ENCODE measurements at places on chromosomes 1 and 21.
A peak's percentile ranks its signal among the peaks of the same experiment; 100 is the strongest.

DNA sequence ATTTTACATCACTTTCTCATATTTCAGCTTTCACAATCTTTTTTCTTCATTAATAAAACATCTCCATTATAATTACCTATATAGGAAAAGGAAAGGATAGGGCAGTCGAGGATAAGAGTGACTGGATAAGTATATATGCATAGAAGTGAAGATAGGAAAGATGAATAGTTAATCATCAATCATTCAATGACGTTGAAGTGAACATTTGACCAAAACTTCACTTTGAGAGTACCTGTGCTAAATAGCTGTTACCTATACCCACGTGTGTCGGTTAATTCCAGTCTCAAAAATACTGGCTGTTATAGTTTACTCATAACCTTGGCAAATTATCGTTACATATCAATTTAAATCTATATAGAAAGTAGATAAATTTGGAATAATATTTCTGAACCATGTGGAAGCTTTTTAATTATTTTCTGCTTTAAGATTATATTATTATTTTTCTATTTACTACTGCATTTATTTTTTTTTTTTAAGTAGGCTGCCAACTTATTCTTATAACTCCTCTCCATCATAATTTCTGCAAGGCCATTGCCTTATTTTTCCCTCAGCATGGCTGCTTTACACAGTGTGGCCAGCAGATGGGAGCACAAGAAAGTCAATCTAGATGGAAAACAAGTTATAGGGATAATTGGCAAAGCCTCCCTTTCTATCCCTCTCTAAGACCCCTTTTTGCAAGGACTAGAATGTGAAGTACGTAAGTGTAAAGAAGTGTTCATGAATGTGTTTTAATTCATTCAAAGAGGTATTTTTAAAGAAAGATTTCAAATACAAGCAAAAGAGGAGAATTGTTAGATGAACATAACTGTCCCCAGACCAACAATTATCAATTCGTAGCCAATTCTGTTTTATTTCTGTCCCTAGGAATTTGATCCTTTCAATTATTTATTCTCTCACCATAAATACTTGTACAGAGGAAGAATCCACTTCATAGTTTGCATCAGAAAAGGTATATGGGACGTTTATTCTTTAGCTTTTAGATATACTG, 290.4 kb downstream of the KCNT2 start:
- DNase-seq = no peak

- DNase-seq = no peak
Observed at GRCh38 chr1:206588492-206588891, 23.8 kb downstream of the EIF2D start.

- DNase-seq = no peak
Observed at GRCh38 chr21:37565530-37566223, 199.1 kb downstream of the DYRK1A start.

GRCh38 chr1:228156941-228157728, 7.4 kb downstream of the GJC2 start:
- no peak for DNase-seq

- DNase-seq = no peak
Observed at GRCh38 chr1:22121421-22121911, 21.4 kb downstream of the WNT4 start.

GRCh38 chr1:169368406-169368769, 393 bp downstream of the BLZF1 start:
- no peak for DNase-seq

GRCh38 chr1:71049951-71050598, 2.5 kb upstream of the PTGER3 start:
- DNase-seq = peak; percentile 69

GRCh38 chr1:6041432-6042062, 4.1 kb upstream of the KCNAB2 start:
- no peak for DNase-seq

DNA sequence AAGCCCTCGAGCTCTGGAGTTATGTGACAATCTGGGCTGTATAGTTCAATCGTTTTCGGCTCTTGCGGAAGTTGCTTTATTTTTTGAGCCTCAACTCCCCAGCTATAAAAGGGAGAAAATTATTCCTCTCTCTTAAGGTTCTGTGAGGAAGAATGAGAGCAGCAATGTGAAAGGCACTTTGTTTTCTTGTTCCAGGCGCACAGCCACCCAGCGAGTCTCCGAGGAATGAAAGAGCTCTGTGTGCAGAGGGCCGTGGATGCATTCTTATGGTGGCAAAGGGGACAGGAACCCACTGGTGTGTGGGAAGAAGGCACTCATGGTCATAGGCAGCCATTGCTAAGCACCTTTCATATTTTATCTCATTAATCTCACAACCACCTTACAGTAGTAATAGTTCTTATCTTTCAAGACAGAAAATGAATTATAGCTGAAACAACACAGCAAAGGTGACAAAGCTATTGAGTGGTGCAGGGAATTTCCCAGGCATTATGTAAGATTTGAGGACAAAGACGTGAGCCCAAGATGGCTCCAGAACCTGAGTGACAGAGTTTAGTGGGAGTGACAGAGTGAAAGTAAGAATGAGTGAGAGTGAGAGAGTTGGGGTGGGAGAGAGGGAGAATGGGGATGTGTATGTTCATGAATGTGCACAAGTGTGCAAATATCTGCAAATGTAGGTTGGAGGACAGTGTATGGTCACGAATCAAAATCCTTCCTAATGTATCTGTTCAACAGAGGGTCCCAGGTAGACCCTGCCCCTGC, 9.4 kb downstream of the CYP2J2 start:
- no peak for DNase-seq

DNA sequence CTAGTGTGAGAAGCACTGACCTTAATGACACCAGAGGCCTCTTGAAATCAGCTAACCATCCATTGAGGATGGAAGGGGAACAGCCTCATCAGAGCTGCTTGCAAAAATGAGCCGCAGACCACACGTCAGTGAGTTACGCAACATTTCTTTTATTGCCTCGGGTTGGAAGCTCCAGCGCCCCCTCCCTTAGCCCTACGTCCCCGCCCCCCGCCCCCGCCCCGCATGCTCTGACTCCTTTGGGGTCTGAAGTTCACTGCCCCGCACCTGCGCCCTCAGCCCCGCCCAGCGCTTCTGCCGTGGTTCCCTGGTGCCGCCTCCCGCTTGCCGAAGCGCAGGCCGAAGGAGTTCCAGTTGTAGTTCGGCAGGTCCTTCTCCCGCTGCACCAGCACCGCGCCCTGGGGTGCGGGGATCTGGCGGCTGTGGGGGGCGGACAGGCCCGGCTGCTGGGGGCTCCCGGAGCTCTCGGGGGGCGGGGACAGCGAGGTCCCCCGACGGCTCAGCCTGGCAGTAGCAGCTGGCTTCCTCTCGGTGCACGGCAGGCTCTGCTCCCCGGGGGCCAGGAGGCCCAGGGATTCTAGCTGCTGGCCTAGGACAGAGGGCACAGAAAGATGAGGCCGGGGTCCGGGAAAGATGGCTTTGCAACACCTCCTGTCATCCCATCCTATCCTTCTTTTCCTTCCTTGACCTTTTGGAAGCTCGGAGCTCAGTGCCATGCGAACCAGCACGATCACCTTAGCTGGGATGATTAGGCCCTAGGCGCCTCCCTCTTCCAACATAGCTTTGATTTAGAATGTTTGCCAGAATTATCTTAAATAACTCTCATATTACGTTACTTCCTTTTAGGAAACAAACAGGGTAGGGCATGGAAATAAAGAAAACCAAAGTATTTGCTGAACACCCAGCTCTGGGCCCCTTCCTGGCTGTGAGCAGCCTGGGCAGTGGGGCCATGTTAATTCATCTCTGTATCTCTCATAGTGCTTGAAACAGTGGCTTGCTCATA, 5.8 kb downstream of the KISS1 start:
- no peak for DNase-seq

DNA sequence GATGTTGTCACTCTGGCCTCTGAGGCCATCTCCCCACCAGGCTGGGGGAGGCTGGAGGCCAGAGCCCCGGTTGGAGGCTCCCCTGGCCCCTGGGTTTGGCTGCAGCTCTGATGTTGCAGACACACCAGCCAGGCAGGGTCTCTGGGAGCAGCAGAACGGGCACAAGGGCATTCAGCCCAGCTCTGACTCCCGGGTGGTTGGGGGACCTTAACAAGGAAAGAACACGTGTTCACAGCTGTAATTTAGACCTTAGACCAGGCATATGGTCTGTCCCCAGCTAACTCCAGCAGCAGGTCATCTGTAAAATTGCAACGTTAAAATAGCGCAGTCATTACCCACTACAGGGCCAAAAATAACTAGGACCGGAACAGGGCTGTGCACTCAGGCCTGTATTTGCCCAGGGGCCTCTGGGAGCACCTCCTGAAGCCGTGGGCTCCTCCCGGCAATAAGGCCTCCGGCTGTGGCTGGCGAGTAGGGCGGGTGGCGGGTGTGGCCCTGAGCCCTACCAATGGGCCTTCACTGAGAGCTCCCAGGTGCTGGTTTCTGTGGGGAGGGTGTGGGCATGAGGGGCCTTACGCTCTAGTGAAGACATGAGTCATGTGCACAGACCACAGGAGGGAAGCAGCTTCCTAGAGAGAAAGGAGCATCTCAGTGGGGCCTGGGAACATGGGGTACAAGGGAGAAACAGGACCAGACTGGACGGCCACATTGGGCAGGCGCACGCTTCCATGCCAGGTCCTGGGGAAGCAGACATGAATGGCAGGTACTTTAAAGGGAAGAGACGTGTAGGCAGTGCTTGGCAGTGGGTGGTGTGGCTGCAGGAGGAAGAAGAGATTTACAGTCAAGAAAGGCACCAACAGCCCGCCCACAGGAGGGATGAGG, 6.1 kb downstream of the LDLRAP1 start:
- no peak for DNase-seq

DNA sequence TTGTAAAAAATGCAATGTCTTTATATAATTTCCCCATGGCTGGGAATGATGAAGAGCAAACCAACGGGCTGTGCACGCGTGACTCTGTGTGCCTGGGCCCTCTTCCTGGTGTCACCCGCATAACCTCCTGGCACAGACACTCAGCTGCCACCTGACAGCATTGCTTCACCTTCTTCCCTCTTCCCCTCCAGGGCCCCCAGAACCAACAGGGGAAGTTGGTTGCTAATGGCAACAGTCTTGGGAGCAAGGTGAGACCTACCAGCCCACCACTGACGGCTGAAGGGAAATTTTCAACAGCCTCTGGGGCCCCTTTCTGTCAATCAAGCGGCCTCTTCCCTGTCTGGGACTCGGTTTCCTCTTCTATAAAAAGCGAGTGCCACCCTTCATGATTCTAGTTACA, 33.2 kb downstream of the SSBP3 start:
- DNase-seq = no peak

DNA sequence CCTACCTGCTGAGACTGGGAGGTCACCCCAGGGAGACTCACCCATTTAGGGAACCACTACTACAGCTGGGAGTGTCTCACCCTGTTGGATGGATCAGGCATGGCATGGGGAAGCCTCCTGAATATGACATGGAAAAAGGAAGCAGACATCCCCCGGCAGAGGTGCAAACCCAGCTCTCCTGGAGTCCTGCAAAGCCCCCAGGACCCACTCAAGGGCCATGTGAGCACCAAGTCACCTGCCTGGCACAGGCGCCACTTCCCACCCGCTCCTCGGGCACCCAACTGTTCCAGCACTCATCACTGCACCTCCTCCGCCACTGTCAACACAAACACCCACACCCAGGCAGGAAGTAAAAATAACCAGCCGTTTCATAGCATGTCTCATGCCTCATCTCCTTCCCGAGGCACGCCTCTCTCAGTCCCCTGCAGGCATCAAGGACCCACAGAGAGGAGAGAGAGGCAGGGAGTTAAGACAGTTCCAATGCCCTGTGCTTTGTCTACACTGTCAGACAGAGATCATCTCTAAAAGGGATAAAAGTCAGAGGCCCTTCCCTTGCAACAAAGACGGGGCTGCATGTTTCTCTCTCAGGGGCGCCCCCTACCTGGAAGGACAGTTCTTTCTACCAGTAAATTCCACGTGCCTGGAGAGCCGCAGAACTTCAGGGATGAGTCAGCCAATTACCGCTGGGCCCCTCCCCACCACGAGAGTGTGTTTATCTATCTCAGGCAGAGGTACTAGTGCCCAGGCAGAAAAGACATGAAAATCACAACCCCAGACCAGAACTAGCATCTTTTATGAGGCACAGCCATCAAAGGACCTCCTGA, 150.1 kb upstream of the SOD1 start:
- DNase-seq = no peak

DNA sequence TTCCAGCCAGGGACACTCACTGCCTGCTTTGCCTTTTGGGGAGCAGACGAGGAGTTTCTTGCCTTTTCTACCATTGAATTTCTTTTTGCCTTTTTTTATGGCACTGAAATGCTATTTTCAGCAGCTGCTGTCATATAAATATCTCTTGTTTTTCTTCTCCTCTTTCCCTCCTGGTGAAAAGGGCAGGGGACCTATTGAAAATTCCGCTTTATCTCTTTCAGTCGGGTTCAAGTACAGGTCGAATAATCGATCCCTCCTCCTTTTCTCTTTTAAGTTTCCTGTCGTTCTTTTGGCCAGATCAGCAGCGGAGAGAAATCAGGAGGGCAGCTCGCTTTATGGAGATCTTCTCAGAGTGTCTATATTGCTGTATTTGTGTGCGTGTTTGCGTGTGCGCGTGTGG, 67.4 kb upstream of the CASZ1 start:
- DNase-seq = no peak

GRCh38 chr1:202101184-202101583, 21.5 kb upstream of the GPR37L1 start:
- DNase-seq = no peak

- peak; percentile 22 for DNase-seq
Observed at GRCh38 chr1:225388372-225388771, 39.5 kb downstream of the LBR start.

- no peak for DNase-seq
Observed at GRCh38 chr1:61956016-61956645, 213.9 kb downstream of the PATJ start.

DNA sequence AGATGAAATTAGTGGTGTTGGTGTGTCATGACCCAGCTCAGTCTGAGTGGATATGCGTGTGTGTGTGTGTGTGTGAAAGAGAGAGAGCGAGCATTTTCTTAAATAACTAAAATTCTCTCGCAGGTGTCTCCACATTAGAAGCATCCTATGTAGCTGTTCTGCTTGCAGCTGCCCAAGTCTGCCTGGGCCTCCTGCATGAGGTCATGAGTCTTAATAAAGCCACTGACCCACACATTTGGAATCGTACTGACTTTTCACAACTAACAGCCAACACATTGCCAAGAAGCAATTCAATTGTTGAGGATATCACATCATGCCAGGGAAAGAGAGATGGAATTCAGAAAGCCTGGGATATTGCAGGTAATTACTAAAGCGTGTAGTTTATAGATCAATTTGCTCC, 238.2 kb upstream of the AJAP1 start:
- no peak for DNase-seq

- DNase-seq = no peak
Observed at GRCh38 chr1:115661157-115661556, 19.4 kb downstream of the VANGL1 start.

DNA sequence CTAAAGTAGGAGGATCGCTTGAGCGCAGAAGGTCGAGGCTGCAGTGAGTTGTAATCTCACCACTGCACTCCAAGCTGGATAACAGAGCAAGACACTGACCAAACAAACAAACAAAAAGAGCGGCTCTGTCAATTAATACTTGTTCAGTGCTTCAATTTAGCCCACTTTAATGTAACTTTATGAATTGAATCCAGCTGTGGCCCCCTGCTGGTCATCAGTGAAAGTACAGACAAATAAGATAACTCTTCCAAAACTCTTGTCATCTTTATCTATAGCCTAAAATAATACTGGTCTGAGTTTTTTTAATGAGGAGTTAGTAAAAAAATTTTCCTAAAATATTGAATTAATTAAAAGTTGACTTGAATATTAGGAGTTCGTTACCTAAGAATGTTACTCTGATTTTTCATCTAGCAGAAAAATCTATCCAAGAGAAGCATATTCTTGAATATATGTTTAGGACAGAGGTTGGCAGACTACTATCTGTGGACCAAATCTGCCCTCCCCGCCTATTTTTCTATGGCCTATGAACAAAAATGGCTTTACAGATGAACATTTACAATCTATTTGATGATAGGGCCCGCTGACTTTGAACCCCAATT, 26.1 kb downstream of the ATP5PF start:
- peak; percentile 25 for DNase-seq

- no peak for DNase-seq
Observed at GRCh38 chr1:41752514-41753170, 166.1 kb downstream of the HIVEP3 start.
